Stimulated activated CD4-positive, alpha-beta T cell treated with anti-CD3 and anti-CD28 coated beads, Interleukin-2, amount 100 ng/mL, for 24 hours (primary cell): ENCODE measurements at places on chromosomes 3 and 15.

- no peak for DNase-seq
Observed at GRCh38 chr15:59042041-59042440, 54.6 kb downstream of the RNF111 start.

GRCh38 chr3:123658852-123659206 is 74.0 kb upstream of the HACD2 start:
- no peak for DNase-seq

DNA sequence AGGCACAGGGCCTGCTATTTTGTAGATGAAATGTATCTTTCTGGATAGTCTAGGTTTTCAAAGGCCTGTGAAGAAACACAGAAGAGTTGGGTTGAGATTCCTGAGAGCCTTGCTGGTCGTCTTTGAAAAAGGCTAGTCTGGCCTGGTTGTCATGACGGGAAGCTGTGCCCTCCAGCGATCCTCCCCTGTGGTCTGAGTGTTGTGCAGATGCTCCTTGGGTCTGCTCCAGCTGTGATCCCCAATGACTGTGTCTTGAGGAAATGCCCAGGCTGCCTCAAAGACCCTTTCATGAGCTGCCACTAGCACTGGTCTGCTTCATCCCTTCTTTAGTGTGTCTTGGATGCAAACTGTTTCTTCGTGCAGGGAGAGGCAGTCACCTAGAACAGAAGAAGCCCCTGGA is 111.0 kb upstream of the SYNPR start:
- DNase-seq, result no peak

GRCh38 chr15:56913670-56914069 is 4.8 kb upstream of the TCF12 start:
- DNase-seq, result no peak

DNA sequence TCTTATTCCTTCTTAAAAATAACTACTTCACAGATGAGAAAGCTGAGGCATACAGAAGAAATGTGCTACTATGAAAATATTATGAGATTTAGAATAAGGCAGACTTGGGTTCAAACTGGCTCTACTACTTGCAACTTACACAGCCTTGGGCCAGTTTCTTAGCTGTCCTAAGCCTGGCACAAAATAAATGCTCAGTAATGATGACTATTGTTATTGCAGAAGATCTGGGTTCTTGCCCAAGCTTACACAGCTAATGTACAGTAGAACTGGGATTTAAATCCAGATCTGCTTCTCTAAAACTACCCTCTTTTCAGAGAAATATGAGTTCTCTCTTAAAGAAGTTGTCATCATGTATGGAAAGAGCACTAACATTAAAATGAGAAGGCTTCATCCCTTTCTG is 228.2 kb upstream of the TPRG1 start:
- DNase-seq, result no peak

DNA sequence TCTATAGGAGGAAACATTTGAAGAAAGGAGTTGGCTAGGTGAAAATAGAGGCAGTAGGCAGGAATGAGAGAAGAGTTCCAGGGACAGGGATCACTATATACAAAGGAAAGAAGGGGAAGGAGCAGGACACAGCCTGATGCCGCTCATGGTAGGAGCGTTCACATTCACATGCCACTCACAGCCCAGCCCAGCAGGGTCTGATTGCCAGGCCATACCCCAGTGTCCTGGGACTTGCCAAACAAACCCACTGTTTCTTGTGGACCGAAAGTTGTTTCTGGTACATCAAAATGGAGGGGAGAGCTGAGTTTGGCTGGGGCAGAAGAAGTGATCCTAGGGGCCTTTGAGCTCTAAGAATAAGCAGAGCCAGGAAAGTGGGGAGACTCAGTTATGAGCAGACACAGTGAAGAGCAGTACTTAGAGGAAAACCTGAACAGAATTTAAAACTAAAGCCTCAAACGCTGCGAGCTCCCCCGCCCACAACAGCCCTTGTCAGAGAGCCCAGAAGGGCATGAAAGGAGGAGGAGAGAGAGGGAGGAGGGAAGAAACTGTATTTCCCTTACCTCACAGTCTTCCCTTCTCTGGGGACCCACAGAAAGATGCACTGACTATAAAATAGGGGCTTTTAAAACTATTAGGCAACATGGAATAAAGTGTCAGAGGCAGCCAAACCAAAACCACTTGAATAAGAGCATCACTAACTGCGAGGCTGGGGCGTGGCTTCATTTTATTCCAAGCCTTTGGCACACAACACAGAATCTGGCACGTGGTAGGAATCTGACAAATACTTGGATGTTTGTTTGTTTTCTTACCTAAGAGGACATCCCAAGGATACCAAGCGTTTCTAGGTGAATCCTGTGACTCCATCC is 129.0 kb downstream of the RPL22L1 start:
- no peak for DNase-seq

DNA sequence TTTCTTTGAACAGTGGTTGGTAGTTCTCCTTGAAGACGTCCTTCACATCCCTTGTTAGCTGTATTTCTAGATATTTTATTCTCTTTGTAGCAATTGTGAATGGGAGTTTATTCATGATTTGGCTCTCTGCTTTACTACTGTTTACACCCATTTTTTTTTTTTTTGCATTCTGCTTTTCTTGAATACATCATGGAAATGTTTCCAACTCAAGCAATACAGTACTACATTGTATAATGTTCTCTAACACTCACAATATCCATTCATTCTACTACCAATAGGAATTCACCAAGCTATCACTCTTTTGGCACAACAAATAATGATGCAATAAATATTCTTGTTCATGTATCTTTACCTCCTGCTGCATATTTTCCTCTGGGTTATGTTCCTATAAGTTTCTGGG is 801.7 kb downstream of the NTRK3 start:
- DNase-seq, result no peak

GRCh38 chr3:143699424-143699823 is 148.8 kb downstream of the SLC9A9 start:
- no peak for DNase-seq

DNA sequence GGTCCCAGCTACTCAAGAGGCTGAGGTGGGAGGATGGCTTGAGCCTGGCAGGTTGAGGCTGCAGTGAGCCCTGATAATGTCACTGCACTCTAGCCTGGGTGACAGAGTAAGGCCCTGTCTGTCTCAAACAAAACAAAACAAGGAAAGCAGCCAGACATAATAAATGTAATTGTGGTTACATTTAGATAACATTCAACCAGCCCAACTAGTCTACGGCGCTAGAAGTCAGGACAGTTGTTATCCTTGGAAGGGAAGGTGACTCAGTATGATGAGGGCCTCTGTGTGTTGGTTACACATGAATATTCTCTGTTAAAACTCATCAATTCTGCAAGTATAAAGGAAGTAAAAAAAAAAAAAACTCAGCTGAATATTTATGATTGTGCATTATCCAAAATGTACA is 27.0 kb upstream of the CSPG5 start:
- DNase-seq, result no peak

DNA sequence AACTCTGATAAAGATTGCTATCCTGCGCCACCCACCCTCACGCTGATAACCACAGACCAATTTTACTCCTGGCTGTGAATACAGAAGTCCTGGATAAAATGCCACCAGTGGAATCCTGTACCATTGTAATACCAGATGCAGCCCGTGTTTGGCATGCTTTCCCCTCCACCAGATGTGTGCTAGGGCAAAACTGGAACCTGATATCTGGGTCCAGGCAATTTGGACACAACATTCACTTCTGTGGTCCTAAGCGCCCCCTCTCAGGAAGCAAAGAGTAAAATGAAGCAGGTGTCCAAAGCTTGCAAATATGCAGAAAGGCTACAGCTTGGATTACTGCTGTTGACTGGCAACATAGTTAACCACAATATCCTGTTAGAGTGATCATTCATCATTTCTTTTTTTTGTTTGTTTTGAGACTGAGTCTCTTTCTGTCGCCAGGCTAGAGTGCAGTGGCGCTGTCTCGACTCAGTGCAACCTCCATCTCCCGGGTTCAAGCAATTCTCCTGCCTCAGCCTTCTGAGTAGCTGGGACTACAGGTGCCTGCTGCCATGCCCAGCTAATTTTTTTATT is 32.8 kb downstream of the LOXL1 start:
- DNase-seq, result peak; percentile 17

DNA sequence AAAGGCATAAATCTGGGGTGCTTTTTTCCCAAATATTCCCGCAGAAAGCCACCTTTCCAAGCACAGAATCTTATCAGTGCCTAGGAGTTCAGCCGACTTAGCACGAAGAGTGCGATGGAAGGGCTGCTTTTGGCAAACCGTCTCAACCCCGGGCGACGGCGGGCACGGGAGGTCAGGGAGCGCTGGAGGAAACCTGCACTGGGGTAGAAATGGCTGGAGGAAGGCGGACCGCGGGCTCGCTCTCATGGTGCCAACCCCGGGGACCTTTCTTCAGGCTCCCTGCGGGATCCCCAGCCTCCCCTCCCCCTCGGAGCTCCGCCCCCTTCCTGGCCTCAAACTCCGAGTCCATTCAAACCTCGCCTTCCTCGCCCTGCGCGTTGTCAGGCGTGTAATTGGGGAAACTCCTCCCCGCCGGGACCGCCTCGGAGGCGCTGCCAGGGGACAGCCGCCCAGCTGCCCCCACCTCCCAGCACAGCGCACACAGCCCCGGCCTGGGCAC is at the start of gene GABRG3:
GABRG3 (plus strand) TSS at position 470 of the 499 bp plus-strand sequence.
- no peak for DNase-seq

DNA sequence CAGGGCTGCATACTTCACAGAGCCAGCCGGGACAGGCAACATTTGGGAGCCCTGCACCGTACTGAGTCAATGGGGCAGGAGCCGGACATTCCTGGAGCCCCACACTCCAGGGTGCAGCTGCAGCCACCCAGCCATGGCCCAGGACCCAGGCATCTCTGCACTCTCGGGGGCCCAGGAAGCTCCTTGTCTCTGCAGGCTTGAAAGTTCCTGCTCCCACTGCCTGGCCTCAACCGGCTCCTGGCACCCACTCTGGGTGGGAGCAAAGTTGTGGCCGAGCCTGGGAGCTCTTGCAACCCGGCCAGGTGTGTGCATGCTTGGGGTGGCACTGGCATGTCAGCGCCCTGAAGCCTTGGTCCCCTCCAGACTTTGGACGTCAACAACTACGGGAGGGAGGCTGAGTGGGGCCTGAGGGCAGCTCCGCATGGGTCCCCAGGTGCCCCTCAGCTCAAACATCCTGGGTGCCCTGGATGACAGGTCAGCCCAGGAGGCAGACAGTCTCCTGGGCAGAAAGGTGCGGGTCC is 833.5 kb upstream of the CADM2 start:
- no peak for DNase-seq

DNA sequence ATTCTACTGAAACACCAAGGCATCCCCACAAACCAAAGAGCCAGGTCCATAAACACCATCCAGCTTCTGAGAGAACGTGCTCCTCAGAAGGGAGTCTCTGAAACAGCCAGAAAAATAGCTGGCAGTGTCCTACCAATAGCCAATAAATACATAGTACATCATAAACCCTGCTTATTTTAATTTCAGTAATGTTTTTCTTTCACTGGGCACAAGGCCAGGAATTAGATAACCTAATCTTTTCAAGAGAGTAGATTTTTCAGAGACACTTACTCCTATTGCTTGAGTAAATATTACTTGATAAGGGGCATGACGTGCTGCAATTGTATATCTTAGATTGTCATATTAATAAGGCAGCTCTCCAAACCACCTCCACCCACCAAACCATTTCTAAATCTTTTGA is 22.7 kb downstream of the GADL1 start:
- DNase-seq, result no peak

GRCh38 chr15:75177360-75178071 is 24.2 kb upstream of the C15orf39 start:
- DNase-seq, result no peak

GRCh38 chr3:175338775-175339535 is 479.8 kb downstream of the NAALADL2 start:
- no peak for DNase-seq

DNA sequence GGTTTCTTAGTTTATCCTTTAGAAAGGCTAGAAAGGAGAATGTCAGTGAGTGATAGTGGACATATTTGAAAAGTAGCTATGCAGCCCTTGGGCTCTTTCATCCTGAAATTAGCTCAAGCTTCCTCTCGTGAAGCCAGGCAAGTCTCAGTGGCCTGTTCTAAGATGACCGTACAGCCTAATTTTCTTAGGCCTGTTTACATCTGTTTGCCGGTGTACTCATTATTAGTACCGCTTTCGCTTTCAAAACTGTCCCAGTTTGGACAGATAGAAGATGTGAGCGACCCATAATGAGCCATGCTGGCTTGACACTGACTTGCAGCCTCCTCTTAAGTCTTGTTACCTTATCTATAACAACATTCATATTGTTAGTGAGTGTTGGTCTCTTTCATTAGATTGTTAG is 5.7 kb upstream of the ARL14 start:
- DNase-seq, result no peak

DNA sequence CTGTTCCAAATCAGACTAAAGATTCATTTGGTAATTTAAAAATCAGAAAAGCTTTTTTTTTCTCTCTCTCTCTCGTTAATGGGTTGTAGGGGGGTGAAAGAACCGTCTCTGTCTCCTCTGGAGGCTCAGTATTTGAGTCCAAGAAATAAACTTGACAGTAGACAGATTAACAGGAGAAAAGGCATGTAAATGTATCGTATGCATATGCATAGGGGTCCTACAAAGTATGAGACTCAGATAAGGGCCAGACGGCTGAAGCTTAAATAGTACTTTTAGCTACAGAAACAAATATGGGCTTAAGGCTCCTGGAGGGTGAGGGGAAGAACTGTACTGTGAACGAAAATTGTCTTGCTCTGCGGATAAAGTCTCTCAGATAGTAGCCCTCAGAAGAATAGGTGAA is 42.4 kb downstream of the PIK3CA start:
- DNase-seq, result no peak

DNA sequence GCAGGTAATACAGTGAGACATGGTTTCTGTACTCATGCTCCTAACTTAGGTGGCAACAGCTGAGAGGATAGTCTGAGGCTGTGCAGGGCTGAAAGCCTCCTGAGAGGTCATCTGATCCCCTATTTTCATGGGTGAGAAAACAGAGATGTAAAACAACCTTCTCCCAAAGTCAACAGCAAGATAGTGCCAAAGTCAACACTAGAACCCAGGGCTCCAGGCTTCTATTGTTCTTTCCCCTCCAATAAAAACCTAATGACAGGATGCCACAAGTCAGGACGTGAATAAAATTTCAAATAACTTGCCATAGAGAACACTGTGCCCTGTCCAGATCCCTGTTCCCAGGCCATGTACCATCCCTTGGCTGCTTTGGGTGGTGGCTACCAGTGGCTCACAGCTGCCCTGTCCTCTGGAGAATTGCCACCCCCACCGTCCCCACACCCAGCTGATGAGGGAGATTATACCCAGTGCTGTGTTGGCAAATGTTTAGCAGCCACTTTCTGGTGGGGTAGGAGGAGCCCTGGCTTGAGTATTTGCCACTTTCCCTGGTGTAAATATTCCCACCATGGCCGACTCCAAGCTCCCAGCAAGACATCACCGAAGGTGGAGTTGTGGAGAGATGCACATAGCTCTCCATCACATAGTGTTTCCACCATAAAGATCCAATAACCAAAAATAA is 54.8 kb downstream of the SRGAP3 start:
- no peak for DNase-seq

DNA sequence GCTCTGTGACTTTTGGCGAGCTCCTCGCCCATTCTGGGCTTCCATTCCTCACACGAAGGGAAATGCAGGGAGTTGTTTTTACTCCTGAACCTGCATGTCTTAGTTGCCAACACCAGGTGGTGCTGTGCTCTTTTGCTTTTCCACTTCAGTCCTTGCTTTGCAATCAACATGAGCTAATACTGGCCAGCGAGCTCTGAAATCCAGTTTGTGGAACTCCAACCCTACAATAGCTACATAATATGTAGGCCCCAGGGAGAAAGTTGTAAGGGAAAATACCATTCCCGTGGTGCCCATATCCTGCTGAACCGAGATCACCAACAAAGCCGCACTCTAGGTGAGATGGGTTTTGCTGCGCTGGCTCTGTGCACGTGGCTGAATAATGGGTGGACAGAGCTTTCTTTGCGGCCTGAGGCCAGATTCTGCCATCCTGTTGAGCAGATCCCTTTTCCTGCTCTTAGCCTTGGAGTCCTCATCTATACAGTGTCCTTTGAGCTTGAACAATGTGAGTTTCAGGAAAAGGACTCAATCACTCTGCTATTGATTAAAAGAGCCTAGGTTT is 25.0 kb downstream of the LSM3 start:
- peak; percentile 42 for DNase-seq
